ENCODE measurements at places on chromosomes 5 and 9. TPM values are rescaled to one million over a fixed set of nuclear protein-coding genes. Genes with fewer than 3 reads are reported as not detected.

Gene PPP3R2
- not detected for total RNA-seq

Gene UNC5A
- total RNA-seq = not detected

Gene EQTN
- not detected for total RNA-seq

Gene LCNL1
- not detected for total RNA-seq

Gene LVRN
- 0.27 TPM for total RNA-seq

Gene MYMK
- total RNA-seq = not detected

GRCh38 chr9:104872656-104873488, 55.1 kb downstream of the ABCA1 start:
- no peak for DNase-seq

DNA sequence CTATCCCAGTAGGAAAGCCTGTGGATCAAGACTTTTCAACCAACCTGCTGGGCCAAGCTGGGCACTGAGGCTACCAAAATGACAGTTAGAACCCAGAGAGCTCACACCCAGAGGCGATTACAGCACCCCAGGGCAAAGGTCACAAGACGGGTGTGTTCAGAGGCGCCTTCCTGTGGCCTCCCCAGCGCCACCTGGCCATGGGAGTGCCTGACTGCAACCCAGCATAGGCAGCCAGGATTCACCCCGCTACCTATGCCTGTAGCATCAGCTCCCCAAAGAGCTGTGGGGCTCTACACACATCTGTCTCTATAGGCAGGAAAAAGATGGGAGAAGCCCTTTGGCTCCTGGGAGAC, 33.5 kb downstream of the PDGFRB start:
- peak; percentile 55 for DNase-seq

DNA sequence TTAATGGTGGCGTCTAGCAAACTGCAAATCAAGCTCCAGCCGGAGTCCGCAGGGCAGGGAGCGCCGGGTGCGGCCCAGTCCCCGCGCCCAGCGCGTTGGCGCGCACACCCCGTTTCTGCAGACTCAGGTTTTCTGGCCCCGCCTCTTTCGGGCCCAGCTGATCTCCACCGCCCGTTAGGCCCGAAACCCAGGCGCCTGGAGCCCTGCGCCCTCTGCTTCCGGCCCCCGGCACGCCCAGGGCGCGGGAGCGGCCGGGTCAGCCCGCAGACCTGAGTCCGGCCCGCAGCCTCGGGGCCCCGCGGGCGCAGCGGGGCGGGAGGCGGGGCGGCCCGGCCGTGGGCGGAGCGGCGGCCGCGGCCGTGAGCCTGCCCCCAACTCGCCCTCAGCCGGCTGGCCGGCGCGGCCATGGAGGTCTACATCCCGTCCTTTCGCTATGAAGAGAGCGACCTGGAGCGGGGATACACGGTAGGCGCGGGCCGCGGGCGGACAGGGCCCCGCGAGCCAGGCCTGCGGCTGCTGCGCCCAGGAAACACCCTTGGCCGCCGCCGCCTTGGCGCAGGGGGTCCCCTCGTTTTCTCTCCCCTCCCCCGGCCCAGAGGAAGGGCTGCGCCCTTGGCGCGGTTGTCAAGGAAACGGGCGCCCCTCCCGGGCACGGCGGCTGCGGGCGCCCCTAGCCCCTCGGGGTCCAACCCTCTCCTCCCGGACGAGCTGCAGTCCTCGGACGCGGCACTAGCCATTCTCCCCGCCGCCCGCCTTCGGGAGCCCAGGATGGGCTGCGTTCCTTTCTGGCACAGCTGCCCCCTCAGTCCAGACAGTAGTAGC, at the start of gene SNX24:
SNX24 (plus strand) TSS at position 385 of the 822 bp plus-strand sequence; CDS start at position 406, 21 bp downstream.
- DNase-seq = peak; percentile 77

GRCh38 chr5:138706655-138707480, 46.4 kb upstream of the CTNNA1 start:
- DNase-seq = no peak

DNA sequence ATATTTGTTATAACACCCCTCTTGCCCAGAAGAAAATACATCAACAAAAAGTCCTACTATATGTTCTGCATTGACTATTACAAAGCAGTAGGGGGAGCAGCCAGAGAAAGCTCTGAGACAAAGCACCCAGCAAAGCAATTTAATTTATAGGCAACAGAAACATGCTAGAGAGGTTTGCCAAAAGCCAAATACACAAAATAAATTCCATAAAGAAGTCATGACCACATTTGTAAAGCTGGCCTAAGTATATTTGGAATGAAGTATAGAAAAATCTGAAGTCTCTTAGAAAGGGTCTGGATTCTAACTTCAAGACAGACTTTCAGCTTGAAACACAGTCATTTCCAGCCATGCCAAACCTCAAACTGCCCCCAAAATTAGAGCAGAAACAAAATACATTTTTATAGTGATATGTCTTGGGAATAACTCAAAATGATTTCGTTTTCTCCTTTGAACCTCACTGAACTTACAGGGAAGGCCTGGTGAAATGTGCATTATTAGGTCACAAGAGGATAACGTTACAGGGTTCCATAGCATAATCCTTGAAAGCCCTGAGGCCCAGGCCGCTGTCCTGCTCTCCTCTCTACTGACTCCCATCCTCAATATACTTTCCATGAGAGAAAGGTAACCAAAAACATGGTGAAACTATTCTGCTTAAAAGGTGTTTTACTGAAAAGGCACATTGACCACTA, 451.8 kb downstream of the RAB3C start:
- peak; percentile 38 for DNase-seq

DNA sequence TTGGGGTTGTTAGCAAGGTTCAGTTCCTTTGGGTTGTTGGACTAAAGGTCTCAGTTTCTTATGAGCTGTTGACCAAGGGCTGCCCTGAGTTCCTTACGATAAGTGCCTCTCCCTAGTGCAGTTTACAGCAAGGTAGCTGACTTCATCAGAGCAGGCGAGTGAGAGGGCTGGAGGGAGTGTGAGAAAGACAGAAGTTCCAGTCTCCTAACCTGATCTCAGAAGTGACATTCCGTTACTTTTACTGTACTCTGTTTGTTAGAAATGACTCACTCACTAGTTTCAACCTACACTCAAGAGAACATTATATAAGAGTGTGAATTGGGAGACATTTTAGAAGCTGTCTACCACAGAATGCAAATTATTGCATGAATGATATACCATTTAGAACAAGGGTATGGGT, 21.2 kb upstream of the IL31RA start:
- no peak for DNase-seq

DNA sequence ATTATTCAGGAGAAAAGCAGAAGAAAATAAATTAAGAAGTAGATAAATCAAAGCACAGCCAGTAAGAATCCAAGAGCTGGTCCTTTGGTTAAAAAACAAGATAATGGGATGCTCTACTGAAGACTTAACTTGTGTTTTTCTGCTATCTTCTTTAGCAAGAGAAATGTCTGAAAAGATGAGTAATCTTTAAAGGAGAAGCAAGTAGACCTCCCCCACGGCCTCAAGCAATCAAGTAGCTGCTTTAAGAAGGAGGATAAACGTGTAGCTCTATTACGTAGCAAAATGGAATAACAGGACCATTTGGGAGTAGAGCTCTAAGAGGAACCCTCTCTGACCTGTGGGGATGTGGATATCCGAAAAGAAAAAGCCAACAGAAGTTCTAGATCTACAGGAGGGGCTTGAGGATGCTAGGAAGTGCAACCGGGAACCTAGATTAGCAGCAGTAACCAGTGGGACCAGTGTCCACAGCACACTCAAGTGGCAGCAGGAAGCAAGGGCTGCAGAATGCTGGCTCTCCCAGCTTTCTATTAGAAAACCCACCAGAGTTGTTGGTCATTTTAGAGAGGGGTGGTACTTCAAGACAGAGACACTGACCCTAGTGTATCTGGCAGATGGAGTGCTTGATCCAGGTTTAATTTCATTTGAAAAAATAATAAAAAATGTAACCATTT, 185.4 kb downstream of the GABBR2 start:
- DNase-seq = no peak

- no peak for DNase-seq
Observed at GRCh38 chr9:71620746-71621145, 147.6 kb downstream of the CEMIP2 start.

DNA sequence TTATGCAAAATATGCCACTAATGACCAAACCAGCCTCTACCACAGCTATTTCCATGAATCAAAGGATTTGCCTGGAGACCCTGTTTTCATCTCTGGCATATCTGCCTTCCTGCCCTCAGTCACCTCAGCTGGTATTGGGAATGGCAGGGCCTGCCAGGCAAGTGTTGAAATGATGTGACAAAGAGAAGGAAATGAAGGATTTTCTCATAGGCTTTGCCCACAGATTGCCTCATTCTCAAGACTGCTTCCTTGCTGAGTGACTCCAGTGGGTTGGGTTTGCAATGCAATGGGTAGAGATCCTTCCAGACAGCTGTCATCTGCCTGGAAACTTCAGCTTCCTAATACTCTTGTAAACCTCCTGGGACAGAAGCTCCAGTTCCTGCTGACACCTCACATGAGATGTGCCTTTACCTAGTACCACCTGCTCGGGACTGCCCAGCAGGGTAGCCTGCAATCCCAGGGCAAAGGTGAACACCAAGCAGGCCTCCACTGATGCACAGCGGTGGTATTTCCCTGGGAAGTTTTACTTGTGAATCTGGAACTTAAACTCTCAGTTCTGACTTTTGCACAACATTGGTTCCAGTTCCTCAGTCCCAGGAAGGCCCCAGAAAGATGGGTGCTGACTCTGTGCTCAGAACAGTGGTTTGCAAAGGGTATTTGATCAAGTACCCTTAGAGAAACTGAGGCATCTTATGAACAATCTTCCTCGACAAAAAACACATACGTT, 64.8 kb upstream of the SLC1A1 start:
- no peak for DNase-seq

DNA sequence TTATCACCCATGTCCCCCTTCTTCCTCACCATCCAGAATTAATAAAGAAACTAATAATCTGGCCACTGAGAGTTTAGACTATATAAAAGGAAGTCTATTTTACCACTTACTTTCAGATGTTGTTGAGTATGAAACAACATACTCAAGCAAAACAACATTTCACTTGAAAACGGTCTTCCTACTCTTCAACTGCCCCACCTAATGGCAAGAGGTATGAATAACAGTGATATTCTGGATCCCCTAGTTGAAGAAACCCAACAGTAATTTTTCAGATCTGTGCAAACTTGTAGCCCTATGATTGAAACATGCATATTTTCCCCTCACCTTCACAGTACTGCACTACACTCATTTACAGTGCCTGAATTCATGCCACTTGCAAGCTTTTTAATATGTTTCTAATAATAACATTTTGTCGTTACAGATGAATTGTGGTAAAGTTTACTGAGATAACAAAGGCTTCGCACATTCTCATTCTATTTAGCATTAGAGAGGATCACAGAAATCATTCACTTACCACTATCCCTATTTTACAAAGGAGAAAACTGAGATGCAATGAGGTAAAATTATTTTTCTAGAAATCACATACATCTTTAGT, 267.9 kb upstream of the PDE4D start:
- DNase-seq = no peak

DNA sequence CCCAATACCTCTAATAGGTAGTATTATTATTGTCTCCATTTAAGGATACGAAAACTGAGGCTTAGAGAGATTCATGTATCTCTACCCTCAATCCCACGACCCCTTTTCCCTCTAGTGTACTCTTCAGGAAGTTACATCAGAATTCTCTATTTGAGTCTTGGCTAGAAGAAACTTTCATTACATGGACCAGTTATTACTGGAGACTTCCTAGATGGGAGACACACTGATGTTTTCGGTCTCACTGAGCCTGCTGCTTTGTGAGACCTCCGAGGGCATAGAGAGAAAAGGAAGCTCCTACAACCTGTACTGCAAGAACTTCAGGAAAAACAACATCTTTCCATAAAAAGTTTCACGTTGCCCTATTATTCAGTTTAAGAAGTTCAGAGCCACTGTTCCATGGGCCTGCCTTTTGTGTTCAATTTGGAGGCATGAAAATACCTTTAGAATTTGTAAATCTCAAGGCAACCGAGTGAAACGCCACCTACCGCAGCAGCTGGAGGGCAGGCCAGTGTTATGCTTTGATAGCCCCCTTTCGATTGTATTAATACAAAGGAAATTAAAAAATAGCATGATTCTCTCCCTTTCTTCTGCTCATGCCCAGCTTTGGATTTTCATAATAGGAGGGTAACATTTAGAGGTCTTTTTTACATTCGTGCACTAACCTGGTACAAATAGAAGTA, 223.3 kb downstream of the EBF1 start:
- DNase-seq = no peak

GRCh38 chr5:160291467-160291866, 20.9 kb downstream of the CCNJL start:
- DNase-seq = no peak

DNA sequence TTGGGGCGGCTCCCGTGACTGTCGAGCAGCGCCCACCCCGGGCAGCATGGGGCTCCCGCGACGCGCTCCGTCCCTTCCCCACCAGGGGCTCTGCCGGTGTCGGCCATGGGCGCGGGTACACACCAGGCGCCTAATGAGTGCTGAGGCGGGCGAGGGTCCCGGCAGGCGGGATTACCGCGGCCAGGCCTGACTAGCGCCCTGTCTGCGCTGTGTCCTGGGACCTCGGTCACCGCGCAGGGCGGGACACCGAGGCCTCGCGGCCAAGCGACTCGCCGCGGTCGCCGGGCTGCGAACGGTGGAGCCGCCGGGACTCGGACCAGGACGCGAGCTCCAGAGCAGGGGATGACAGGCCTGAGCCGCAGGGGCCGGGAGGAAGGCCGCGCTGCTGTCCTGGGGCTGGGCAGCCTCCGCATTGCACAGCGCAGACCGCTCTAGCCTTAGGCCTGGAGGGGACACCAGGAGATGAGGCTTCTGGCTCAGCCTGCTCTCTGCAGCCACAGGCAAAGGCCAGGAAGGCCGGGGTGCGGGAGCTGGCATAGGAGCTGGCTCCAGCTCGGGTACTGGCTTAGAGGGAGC, 14.1 kb downstream of the LCN10 start:
- no peak for DNase-seq

DNA sequence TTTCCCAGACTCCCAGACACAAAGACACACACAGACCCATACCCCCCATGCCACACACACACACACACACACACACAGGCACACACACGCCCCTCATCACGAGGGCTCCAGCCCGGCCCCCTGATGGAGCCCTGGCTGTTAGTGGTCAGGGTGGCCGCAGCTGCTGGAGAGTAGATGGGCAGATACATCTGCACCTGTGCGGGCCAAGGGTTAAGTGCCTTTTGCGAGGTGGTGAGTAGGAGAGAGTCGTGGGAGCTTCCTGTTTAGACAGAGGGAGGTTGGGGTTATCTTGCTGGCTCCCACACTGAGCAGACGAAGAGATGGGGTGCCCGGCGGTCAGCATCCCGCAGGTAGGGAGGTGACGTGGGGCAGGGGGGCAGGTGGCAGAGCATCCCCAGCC, 8.2 kb downstream of the PRRX2 start:
- no peak for DNase-seq

DNA sequence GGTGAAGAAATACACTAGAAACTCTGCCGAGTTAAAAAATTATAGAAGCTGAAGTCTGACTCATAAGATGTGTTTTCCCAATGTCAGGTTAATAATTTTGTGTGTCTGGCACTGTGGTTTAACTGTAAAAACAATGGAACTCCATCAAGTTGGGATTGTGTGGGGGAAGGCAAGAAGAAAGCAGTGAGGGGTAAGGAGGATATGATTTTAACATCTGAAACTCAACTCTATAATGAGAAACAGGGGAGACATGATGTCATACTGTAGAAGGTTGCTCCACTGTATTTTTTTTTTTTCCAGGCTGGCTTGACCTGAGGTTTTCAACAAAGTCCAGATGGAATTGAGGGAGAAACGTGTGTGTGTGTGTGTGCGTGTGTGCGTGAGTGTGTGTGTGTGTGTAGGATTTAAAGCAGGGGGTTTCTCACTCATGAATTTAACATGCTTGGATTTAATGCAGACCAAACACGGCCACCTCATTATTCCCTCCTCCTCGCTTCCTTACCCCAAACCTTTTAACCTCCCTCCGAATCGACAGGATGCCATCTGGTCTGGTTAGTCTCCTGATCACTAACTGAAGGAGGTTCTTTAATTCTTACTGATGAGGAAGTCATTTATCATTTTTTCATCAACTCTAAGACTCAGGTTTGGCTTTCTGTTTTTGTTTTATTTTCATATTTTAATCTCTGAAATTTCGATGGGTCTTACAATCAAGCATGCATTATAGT, 140.2 kb upstream of the LPAR1 start:
- DNase-seq = no peak
